ENCODE measurements at places on chromosomes 7 and 10. TPM values are rescaled to one million over a fixed set of nuclear protein-coding genes. Genes with fewer than 3 reads are reported as not detected.

GRCh38 chr7:92769394-92769699, 67.0 kb downstream of the CDK6 start:
- no peak for DNase-seq

- DNase-seq = no peak
These were observed 40.8 kb upstream of the HECW1 start for GRCh38 chr7:43071604-43072003.

DNA sequence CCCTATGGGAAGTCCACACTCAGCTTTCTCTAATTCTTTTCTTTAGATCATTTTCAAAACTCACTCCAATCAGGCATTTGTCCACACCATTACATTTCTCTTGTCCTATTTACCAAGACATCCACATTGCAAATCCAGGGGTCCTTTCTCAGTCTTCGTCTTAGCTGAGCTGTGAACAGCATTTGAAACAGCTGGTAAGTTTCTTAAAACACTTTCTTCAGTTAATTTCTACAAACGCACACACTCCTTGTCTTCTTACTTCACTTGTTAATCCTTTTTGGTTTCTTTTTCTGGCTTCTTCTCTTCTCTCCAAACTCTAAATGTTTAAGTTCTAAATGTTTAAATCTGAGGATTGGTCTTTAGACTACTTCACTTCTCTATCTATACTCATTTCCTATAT, 769.3 kb downstream of the PHTF2 start:
- no peak for DNase-seq

The ASIC3 gene
- total RNA-seq = 3.7 TPM

Measured in vagina (tissue), 2 donors.